ENCODE measurements at places on chromosomes 6 and 20.

DNA sequence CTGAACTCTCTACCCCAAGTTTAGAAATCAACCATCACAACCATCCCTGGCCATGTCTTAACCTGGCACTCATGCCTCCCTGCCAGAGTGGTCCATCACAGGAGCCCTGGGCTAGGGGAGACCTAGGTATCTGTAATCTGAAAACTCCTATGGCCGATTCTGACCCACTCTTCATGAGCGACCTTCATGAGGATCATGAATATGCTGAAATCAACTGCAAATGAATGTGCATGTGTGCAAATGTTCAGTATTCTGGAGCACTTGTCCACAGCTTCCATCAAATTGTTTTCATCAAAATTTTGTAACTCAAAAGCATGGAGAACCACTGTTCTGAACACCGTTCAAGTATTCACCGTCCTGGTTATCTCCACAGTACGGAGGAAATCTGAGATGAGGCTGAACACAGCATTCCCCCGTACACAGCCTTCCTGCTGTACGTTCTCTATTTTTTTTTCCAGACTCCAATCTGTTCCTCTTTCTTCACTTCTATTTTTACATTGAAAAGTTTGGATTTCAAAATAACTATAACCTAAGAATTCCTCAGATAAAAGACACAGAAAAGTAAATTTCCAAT is 17.7 kb downstream of the METTL24 start:
- no peak for DNase-seq

DNA sequence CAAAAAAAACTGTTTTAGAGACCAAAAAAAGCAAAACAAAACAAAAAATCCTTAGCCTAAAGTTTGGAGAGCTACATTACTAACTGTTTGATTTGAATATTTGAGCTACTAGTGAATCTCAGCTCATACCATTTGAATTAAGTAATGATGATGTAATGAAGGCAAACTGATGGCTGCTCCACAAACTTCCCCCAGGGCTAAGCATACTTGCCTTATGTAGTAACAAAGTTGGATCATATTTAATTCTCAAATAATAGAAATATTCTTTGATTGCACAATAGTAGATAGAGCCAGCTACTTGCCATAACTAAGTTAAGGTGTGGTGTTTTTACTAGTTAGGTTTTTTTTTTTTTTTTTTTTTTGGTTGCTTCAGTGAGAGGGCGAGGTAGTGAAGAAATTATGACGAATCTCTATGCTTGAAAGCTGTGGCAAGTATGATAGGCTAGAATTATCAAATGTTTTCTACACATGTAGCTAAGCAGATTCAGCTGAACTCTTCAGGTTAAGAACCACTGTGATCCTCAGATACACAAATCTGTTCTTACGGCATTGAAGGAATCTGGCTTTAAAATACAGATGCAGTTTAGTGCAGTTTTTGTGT is 2.9 kb downstream of the RAB32 start:
- DNase-seq, result peak; percentile 80

DNA sequence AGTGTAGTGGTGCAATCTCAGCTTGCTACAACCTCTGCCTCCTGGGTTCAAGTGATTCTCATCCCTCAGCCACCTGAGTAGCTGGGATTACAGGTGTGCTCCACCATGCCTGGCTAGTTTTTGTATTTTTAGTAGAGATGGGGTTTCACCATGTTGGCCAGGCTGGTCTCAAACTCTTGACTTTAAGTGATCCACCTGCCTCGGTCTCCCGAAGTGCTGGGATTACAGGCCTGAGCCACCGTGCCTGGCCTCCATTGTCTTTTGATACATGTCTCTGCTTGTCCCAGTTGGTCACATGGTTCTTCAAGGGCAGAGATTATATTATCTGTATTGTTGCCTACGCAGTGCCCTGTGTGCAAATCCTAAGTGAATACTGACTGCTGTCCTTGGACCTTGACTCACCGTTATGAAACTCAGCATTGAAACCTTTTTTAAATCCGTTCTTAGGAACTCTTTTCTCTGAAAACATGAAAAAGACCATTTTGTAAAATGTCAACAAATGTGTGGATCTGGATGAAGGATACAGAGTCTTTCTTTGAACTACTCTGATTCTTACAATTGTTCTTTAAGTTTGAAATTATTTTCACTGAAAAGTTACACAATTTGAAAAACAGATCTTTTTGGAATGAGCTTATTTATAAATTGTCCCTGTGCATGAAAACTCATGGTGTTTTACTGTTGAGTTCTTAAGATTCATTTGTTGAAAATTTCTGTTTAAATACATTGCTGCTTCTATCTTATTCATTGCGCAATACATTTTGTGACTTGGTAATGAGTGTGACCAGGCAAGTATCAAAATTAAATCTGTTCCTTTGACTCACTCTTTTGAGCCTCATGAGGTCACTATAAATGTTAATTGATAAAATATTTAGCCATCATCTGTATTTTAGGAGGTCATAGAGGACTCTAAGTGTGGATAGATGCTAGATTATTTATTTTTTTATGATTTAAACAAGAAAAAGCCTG is 293.5 kb downstream of the UTRN start:
- no peak for DNase-seq

DNA sequence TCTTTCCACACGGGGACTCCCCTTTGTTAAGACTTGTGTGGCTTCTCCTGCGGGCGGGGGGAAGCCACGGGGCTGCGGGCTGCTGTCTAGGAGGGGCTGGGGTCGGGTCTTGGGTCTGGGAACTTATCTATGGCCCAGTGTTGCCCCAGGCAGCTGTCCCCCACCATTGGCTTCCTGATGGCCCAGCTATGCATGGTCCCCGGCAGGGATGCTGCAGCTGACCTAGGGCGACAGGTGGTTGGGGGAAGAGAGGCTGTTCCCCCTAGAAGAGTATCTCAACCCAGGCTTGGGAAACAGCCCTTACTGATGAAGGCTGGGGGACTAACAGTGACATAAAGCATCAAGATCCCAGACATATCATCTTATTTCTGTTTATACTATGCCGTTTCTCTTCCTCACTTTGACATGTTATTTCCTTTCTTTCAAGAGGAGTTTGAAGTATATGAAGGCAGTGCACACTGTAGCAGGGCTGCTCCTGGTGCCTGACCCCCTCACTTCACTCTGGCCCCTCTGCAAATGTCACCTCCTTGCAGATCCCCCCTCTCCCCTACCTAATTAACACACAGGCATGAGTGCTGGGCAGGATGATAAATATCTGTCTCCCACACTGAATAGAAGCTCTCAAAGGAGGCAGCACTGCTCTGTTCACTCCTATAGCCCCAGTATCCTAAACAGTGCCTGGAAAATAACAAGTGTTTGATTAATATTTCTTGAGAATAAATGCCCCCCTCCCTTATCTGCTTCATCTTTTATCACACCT is 87.0 kb downstream of the HIVEP2 start:
- DNase-seq, result no peak

Measured in mesenchymal stem cell (in vitro differentiated cells and primary cell).